Astrocyte (in vitro differentiated cells and primary cell): ENCODE measurements at places on chromosomes 7 and 10.
A peak's percentile ranks its signal among the peaks of the same experiment; 100 is the strongest.

DNA sequence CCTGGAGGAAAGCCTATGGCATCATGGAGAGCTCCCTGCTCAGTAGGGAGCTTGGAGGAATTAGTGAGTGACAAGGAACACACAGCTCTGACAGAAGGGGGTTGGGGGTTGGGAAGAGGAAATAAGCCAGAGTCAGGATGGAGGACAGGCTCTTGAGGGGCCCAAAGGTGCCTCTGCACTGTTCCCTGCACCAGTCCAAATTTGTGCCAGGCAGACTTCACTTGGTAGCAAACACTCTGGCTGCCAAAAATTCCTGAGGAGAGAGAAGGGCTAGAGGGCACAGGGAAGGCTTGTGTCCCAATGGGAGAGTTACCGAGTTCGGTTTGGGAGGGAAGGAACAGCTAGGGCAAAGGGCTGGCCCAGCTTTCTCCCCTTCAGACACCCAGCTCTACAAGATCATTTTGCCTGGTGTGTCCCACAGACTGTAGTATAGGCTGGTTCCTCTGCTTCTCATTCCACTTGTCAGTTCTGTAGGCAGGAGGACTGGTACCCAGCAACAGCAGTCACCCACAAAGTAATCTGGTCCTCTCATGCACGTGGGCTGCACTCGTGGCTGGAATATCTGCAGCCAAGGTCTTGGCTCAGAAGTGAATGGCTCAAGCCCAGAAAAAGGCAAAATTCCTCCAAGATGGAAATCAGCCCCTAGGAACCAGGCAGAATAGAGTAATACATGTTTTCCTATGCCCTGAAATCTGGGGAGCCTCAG lies 8.0 kb upstream of the KCNIP2 start:
- DNase-seq, result peak; percentile 48

DNA sequence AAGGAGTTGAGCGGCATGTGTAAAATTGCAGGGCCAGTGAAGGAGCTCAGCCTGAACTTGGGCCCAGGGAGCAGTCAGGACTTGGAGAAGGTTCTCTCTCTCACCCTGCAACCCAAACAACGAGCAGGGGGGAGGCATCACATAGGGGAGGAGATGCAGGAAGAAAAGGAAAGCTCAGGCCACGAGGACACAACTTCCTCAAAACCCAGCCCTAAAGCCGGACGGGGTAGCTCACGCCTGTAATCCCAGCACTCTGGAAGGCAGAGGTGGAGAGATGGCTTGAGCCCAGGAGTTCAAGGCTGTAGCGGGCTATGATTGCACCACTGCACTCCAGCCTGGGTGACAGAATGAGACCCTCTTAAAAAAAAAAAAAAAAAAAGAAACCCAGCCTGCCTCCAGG lies 629.1 kb downstream of the PARD3 start:
- DNase-seq, result no peak

- DNase-seq, result no peak
Observed at GRCh38 chr10:106761906-106762305, 402.6 kb downstream of the SORCS1 start.

DNA sequence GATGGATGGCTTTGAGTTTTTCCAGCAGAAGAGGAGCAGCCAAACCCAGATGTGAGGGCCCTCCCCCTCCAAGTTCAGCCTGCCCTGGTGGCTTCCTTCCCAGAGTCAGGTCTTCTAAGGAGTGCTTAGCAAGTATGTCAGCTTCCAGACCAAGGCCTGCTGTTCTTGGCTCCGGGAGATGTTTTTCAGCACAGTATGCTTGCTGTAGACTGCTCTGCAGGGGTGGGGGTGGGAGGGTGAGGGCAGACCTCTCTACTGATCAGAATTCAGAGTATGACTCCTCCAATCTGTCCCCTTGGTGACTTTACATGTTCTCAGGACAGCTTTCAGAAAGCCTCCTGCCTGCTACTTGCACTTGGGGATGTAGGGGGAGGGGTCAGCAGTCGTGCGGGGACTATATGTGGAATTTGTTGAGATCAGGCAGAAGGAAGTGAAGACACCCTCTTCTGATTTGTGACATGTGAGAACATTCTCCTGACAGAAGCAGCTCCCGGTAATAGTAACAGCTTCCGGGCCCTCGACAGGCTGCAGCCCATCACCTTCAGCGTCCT lies 516.4 kb upstream of the ZMIZ1 start:
- DNase-seq, result peak; percentile 85

GRCh38 chr10:22959950-22960349 lies 32.1 kb downstream of the ARMC3 start:
- DNase-seq, result no peak

DNA sequence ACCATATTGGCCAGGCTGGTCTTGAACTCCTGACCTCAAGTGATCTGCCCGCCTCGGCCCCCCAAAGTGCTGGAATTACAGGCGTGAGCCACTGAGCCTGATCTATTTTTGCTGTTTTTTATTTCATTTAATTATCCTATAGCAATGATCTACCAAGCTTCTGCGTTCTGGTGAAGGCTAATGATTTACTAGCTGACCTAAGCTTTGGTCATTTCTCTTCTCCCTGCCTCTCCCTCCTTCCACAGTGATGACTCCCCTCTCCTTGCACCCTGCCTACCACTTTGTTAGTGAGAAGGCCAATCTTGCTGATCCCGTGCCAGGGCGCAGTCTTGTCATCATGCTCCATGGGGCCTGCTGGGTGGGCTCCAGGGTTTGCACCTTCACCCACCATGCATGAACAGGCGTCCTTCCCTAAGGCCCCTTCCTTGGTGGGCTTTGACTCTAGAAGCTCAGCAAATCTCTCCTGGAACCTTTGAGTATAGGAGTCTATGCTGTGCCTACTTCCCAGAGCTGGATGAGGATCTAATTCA lies 11.9 kb upstream of the ZCCHC24 start:
- DNase-seq, result no peak

GRCh38 chr7:7486362-7486761 lies 49.3 kb downstream of the COL28A1 start:
- no peak for DNase-seq

GRCh38 chr7:42342381-42342780 lies 105.4 kb upstream of the GLI3 start:
- no peak for DNase-seq

DNA sequence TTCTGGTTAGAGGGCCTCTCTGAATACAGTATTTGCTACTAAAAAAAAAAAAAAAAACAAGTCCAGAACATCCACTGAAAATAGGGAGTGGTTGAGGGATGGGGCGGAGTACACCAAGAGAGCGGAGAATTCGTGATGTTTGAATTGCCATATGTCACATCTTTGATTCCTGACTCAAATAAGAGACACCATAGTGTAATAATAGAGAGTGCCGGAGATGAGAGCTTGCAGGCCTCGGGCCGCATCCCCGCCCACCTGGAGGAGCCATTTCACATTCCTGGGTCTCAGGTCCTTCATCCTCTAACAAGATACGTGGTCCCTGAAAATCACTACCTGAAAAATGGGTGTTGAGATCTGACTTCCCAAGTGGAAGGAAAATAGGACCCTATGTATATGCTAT lies 46.8 kb downstream of the KIAA1549 start:
- no peak for DNase-seq

GRCh38 chr10:99487125-99487807 lies 45.5 kb upstream of the NKX2-3 start:
- no peak for DNase-seq

- no peak for DNase-seq
Observed at GRCh38 chr10:89390476-89391225, 1.8 kb upstream of the IFIT1 start.

DNA sequence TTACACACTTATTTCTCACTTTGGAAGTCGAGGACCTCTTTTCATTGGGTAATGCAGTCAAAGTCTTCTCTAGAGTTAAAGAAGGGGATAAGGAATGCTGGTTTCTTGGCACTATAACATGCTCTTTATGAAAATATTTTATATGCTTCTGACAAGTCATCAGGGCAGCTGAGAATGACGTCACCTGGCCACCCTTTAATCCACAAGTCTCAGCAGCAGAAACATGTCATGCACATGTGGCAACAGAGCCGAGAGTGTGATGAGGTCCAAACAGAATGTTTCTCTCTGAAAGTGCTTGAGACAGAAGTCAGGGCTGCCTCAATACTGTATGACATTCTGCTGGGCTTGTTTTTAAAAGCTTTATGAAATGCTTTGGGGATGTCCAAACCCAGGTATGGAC lies 63.5 kb upstream of the C10orf90 start:
- peak; percentile 18 for DNase-seq

GRCh38 chr7:143256932-143257331 lies 6.3 kb upstream of the GSTK1 start:
- DNase-seq, result no peak

- no peak for DNase-seq
Observed at GRCh38 chr10:99329304-99329553, at the start of gene CNNM1. Gene CNNM1 (plus strand): TSS chr10:99329356. CDS start chr10:99329388, 32 bp downstream.

DNA sequence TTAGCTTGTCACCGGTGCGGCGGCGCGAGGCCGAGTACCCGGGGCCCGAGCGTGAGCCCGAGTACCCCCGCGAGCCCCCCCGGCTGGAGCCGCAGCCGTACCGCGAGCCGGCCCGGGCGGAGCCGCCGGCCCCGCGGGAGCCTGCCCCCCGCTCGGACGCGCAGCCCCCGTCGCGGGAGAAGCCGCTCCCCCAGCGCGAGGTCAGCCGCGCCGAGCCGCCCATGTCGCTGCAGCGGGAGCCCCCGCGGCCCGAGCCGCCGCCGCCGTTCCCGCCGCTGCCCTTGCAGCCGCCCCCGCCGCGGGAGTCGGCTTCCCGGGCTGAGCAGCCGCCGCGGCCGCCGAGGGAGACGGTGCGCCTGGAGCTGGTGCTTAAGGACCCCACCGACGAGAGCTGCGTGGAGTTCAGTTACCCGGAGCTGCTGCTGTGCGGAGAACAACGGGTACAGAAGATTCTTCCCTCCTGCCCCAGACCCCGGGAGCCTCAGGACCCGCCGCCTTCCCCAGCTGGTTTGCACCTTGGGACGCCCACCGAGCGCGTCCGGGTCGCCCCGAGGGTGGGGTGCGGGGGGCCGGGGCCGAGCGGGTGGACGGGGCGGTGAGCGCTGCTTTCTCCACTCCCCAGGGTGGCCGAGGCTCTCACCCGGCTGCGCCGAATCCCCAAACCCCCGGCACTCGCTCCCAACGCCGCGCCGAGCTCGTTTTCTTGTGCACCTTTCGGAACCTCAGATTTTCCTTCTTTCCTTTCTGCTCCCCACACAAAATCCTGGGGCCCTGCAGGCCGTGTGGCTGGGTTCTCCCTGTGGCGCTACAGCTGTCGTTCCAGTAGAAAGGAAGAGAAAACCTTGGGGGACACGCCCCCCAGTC lies 708 bp downstream of the UBN2 start:
- no peak for DNase-seq

DNA sequence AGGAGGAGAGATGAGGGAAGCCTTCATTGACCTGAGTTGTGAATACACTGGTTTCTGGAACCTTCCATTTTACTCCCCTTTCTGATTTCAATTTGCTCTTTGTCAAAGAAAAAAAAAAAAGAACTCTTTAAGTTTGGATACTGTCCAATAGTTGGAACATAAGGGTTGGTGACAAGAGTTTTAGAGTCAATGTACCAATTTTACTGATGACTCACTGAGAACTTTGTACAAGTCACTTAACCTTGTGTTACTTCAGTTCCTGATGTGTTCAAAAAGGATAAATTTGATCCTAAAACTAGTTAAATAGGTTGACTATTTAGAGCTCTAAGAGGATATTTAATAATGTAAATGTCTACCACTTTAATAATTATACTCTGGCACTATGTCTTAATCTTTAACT lies 4.1 kb upstream of the CDK14 start:
- no peak for DNase-seq

DNA sequence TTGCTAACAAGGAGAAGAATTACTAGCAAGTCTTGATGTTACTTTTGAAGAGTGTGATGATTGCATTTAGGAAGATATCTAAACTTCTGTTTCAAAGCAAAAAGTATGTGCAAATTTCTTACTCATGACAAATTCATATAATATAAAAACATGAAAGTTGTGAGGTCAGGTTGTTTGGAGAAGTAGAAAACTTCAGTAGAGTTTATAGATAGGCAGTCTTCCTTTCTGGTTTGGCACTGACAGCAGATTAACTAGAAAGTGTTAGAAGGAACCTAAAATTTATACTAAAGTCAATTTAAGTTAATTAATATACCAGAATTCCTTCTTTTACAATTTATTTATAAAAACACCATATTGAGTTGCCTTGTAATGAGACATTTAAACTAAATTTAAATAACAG lies 16.9 kb downstream of the PTEN start:
- no peak for DNase-seq

- DNase-seq, result no peak
Observed at GRCh38 chr10:62037890-62038608, 136.6 kb downstream of the ARID5B start.

DNA sequence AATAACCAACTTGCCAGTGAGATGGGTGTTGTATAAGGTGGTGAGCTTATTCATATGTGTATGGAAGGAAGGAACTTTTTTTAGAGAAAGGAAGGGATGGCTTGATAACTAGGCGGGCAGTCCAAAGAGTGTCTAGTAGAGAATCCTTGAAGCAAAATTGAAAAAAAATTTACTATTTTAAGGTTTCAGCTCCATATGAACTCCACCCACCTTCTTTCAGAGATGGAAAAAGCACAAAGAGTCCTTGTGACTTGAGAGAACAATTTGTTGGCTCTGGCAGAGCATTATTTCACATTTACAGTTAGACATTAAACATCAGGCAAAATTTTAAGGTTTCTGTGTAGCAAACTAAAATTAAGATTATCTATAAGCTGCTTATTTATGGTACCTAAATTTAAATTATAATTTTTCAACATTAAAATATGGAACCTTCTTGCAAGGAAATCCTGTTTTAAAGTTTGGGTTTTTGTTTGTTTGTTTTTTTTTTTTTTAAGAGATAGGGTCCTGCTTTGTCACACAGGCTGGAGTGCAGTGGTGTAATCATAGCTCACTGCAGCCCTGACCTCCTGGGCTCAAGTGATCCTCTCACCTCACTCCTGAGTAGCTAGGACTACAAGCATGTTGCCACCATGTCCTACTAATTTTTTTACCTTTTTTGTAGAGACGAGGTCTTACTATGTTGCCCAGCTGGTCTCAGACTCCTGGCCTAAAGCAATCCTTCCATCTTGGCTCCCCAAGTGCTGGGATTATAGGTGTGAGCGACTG lies 12.2 kb downstream of the PTPN12 start:
- DNase-seq, result no peak

DNA sequence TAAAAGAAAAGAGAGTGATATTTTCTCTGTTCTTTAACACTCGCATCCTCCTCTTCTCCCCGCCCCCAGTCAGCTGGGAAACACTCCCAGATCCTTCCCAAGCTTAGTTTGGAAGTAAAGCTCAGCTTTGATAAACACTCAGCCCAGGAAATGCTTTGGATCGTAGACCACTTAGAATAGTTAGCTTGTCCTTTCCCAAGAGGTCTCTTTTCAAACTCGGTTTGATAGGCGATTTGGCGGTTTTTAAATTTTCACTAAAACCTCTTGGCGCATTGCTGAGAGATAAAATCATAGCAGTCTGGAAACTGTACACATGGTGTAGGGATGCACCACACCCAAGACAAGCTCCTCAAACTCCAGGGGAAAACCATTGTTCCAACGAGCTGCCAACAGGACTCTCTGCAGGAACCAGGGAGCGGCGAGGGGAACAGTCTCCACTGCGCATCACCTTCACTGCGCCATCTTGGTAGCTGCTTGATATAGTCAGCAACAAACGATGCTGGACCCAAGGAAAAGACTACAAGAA lies 22.3 kb downstream of the SMURF1 start:
- DNase-seq, result no peak

GRCh38 chr10:133180192-133180964 lies 20.4 kb downstream of the KNDC1 start:
- no peak for DNase-seq

GRCh38 chr7:11216276-11216675 lies 242.6 kb downstream of the PHF14 start:
- DNase-seq, result no peak
